ENCODE measurements at places on chromosomes 1 and 21.

DNA sequence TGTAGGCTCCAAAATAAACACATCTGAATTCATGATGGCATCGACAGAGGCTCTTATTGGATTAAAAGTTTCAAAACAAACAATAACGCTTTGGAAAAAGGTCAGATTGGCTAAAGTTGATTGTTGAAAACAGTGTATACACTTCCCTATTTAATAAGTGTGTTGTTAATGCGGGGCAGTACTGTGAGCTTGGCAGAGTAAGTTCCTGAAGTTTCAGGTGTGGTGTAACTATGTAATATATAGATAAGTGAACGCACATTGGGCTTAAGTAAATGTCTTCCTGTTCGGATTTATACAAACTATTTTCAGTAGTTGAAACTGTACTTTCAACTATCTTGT is 810 bp downstream of the ZBTB37 start:
- no peak for DNase-seq

DNA sequence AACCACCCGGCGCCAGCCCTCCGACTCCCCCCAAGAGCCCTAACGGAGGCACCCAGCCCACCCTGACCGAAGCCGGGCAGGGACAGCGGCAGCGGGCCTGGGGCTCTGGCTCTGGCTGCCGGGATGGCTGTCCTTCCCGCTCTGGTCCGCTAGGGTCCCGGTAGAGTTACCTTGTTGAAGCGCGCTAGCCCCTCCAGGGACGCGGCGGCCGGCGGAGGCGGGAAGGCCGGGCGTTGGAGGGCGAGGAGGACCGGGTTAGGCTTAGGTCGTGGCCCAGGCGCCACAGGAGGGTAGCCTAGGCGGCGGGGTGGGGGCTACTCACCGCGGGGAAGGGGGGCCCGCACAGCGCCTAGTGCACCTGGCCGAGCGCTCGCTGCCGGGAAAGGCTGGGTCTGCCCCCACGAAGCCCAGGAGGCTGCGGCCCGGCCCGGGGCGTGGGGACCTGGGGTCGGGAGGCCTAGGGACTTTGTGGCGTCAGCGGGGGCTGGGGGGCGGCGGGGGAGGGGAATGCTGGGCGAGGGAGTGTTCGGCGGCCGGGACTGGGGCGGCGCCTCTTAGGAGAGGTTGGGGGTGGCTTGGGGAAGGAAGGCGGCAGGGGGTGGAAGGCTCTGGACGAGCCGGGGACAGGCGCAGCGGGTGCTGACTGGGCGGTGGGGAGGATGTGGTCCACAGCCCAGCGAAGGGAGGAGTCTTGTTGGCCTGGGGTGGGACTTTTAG is at the start of gene TRIM17:
Gene TRIM17 (minus strand): TSS at position 645 of the 717 bp plus-strand sequence. CDS start 1,789 bp downstream, outside the sequence.
- no peak for DNase-seq

DNA sequence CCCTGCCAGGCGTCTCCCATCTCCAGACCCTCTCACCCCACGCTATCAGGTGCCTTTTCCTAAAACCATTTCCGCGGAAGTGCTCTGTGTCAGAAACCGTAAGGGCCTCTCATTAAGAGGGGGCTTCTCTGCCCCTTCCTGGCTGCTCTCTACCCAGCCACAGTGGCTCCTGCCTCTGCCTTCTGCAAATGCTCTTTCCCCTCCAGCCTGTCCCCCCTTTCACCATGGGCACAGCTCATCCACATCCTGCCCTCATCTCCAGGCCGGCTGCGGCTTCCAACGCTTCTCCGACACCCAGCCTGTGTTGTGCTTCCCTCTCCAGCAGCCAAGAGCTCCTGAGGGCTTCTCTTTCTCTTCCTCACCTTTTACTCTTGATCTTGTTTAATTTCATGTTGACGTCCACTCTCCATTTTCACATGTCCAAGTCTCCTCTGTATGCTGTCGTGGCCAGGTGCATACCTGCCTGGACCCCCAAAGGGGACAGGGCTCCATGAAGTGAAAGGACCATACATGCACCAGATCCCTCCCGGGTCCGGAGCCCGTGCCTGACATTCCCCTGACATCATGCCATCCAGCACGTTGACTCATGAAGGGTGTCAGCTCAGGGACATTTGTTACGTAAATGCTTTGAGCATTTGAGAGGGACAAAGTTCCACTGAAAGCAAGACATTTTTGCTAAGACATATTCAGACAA is 306.5 kb downstream of the AJAP1 start:
- DNase-seq = no peak

DNA sequence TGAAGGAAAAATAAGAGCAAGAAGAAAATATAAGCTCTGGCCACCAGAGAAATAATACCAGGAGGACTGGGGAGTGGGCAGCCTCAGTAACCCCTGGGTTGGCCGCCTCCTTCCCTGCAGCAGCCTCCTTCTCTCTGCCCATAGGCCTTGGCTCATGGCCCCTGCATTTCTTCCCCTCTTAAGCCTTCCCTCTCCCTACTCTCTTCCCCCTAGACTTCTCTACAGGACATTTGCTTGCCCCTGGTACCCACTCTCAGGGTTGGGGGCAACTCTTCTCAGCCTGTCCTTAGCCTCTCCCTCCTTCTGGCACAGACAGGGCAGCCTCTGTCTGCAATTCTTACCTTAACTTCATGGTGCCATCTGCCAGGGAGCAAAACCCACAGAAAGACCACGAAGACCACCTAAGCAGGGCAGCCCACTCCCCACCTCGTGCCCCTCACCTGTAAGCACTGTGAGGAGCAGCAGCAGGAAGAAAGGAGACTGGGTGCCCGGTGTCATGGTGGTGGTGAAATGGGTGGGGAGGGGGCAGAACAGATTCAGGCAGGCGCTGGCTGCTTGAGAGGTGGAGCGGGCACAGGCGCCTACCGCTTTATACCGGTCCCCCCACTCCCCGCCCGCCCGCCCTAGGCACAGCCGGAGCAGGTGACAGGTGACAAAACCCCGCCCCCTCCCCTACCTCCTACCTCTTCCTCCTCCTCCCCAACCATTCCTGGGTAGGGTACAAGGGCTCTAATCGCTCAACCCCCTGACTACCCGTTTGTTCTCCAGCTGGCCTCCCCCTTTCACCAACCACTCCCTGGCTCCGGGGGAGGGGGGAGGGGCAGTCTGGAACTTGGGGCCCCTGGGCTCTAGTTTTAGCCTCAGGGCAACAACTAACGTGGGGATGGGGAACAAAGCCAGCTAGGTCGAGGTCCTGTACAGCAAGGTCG is 15.1 kb downstream of the THBS3 start:
- no peak for DNase-seq

DNA sequence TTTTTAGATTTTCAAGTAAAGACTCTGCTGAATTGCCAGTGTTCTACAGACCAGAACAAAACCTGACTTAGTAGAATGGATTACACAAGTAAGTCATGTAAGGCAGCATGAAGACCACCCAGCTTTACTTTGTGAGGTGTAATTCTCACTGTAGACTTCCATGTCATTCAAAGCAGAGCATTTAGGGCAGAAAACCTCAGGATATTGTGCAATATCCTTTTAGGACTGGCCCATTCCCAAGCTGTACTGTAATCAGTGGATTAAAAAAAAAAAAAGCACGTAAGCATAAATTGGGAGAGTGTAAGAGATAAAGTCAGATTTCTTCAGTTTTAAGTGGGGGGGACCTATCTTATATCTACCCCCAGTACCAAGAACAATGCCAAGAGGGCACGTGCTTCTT is 380.5 kb upstream of the PRMT6 start:
- DNase-seq = no peak

GRCh38 chr1:114026797-114027196 is 47.5 kb downstream of the OLFML3 start:
- DNase-seq = no peak

DNA sequence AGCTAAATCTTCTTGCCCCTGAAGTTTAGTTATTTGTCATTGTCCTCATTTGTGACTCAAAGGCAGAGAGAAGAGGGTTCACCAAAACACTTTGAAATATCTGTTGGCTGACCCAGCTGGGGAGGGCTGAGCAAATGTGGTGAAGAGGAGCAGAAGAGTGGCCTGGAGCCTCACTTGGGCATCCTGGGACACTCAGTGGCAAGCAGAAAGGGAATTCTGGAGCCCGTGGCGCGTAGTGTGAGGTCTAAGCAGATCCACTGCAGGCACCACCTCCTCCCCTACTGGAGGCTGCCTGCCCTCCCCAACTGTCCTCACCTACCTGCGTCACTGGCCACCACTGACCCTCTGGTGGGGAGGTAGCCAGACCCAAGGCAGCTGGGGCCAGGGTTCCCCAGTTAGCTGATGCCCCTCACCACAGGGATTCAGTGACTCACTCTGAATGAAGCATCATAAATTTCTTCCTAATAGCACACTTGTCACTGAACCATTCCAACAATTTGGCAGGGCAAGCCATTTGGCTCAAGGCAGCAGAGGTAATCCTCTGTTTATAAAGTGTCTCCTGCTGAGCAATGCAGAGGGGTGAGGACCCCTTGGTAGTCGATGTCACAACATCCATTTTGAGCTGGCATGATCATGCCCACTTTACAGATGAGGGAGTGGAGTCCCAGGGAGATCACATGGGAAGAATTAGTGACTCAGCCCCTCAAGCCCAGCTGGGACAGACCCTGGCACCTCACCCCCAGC is 80.3 kb downstream of the NENF start:
- peak; percentile 91 for DNase-seq

GRCh38 chr1:119565131-119565772 is 58.2 kb downstream of the HSD3B1 start:
- no peak for DNase-seq

DNA sequence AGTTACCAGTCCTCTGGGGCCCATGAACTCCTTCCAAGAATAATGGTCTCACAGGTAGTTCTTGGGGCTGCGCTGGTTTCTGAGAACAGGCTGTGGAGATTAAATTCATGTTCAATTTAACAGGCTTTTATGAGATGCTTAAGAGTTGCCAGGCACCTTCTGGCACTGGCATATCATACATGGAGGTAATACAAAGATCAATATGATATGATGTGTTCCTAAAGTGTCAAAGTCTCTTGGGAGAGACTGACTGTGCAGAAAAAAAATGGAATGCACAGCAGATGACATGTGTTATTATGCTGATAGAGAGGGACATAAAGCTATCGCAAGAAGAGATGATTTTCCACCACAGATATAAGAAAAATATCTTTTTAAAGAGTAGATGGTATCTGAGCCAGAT is 6.8 kb downstream of the CYP2J2 start:
- no peak for DNase-seq

DNA sequence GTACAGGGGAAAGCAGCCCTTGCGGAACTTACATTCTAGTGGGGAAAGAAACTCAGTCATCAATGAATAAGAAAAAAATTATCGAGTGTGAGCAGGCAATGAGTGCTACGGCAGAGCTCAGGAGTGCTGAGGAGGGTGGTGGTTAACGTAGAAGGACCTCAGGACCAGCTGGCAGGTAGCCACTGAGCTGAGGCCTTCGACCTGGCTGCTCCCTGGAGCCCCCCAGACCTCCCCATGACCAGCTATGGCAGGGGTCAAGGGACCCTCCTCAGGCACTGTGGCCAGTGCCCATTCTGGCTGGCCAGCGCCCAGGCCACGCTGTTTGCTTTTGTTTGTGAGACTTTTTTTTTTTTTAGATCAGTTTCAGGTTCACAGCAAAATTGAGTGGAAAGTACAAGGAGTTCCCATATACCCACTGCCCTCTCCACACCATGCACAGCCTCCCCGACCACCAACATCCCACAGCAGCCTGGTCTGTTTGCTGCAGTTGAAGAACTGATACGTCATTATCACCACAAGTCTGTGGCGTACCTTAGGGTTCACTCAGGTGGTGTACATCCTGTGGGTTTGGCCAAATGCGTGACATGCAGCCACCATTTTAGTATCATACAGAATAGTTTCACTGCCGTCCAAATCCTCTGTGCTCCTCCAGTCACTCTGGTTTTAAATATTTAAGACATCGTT is 11.8 kb upstream of the TTC22 start:
- DNase-seq = no peak

DNA sequence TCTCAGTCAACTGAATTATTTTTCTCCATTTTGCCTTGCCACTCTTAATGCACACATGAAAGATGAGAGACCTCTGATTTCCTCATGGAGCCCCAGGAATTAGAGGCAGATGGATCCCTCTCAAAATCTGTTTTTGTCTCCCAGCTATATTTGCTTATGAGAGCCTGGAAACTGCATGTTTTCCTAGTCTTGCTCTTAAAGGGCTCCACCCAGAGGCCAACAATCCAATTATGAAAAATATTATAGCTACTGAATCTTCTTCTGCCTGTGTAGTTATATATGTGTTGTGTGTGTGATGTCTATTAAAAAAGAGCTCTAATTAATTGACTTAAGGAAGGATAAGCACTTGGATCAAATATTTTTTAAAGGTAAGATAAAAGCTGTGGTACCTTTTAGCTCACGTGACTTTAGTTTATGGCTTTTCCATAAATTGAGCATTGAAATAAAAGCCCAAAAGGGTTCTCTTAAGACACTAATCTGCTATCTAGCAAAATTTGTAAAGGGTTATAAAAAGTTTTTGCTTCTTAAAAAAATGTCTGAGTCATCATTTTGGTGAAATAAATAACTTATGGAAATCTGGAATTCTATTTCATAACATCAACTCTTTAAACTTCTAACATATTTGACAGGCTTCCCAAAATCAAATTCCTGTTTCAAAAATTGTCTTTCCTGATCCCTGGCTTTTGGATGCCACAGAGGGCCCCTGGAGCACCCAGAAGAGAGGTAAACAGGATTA is 31.2 kb upstream of the TSPEAR start:
- no peak for DNase-seq

DNA sequence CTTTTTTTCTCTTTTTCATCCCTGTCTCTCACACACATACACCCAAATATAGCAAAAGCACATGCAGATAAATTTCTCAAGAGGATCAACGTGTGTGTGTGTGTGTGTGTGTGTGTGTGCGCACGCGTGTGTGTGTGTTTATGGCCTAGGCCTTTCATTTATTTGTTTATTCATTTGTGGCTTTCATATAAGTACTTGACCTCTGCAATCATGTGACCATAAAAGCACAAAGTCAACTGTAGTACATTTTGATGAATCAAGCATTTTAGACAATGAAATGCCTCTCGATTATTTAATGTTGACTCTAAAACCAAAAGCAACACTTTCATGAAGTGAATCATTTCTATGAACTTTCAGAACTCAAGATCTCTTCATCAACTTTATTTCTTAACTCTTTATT is 194.1 kb upstream of the ADGRL2 start:
- DNase-seq = no peak

DNA sequence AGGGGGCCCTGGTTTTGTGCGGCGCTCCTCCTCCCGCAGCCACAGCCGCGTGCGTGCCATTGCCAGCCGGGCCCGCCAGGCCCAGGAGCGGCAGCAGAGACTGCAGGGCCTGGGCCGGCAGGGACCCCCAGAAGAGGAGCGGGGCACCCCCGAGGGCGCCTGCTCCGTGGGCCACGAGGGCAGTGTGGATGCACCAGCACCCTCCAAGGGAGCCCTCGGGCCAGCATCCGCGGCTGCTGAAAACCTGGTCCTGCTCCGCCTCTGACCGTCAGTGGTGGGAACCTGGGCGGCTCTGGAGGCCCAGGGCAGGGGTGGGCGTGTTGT is 21.5 kb downstream of the PANK4 start:
- DNase-seq = no peak

- no peak for DNase-seq
Observed at GRCh38 chr21:38678827-38679226, 126.9 kb upstream of the ETS2 start.

- no peak for DNase-seq
Observed at GRCh38 chr1:56472860-56473259, 106.5 kb downstream of the PLPP3 start.

Data from H54 (cell line).